ENCODE measurements at places on chromosomes 6 and 20. TPM values are rescaled to one million over a fixed set of nuclear protein-coding genes. Genes with fewer than 3 reads are reported as not detected.
A peak's percentile ranks its signal among the peaks of the same experiment; 100 is the strongest.

- DNase-seq = no peak
Observed at GRCh38 chr6:73409395-73409794, 14.8 kb downstream of the DDX43 start.

GRCh38 chr6:166242888-166243287 is 65.3 kb downstream of the PRR18 start:
- DNase-seq = no peak

SAYSD1 gene
- polyA plus RNA-seq = 18.1 TPM

DNA sequence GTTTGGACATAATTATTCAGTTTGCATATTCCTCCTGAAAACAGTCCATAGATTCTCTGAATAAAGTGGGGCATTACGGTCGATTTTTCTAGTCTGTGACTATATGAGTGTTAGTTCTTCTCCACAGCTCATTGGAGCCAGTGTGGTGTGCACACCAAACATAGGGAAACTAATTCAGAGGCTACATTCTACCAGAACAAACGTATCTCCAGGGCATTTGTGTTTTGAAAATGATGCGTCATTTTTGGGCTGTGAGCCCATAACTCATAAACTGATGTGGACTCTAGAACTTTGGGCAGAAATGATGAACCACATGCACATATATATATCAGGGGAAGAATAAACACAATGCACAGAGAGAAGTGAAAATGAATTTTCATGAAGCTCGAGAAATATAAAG is 41.8 kb downstream of the C6orf58 start:
- DNase-seq = no peak

DNA sequence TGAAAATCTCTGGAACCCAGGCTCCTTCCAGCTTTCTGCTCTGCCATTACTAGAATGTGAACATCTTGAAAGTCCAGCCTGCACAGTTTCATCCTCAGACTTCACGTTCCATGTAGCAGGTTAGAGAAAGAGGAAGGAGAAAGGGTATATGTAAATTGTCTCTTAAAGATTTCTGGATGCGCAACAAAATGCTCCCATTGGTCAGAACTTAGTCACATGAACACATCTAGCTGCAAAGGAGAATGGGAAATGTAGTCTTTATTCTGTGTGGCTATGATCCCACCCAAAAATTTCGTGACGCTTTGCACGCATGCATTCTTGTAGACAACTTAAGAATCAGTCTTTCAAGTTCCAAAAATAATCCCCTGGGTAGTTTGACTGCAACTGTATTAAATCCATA is 46.4 kb upstream of the CHD6 start:
- no peak for DNase-seq

DNA sequence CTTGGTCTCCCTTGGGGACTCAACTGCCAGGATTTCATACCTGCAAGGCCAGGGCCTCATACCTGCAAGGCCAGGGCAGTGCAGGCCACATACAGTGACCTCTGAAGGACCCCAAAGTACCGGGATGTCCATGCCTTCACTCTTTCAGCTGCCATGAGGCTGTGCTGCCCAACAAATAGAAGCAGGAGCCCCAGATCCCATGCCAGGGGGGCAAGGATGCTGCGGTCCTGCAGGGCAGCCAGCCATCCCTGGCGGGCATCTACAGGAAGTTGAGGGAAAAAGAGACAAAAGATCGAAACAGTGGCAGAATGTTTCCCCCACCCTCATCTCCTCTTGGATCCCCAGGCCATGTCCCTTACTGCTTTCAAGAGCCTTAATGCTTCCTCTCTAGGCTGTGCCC is 799 bp downstream of the NRM start:
- DNase-seq = no peak

GRCh38 chr6:99425647-99426450 is 741 bp upstream of the PNISR start:
- no peak for DNase-seq

DNA sequence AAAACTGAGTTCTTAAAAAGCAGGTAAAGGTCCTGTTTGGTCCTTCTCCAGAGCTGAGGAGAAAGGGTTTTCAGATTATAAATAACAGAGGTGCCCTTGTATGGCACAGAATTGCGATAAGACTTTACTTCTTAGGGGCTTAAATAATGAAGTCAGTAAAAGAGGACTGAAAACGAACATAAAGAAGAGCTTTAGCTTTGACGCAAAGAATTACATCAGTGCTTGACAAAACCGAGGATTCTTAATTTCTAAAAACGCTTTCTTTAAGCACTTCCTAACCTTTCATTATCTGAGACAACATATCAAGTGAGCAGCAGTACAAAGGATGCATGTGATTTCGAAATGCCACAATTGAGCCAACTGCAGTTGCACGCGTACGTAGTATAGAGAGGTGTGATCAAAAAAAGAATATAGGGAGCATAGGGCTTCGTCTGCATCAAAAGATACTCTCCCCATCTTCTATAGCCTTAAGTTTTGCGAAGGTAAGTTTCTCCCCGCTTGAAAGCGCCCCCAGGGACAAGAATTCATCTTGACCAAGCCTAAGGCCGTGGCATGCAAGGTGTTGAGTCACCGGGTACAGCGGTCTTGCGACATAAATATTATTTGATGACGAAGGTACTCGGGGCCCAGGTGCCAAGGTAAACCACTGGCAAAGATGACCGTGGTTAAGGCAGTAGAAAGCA is 778 bp upstream of the LOC128125822 start:
- DNase-seq = peak; percentile 60

DNA sequence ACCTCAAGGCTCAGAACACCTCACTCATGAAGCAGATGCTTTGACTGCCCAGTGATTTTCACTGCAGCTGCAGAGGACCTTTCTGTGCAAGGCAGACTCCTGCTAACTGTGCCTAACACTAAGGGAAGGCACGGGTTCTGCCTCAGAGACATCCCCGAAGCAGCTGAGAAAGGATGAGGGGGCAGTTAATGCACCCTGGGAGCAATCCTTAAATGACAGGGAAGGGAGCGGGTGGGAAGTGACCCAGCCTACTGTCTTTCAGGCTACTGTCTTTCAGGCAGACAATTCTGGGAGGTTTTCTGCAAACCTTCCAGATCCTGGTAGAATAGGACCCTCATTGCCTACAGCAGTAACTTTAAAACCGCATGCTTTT is 55.3 kb downstream of the NDUFAF5 start:
- DNase-seq = no peak

DNA sequence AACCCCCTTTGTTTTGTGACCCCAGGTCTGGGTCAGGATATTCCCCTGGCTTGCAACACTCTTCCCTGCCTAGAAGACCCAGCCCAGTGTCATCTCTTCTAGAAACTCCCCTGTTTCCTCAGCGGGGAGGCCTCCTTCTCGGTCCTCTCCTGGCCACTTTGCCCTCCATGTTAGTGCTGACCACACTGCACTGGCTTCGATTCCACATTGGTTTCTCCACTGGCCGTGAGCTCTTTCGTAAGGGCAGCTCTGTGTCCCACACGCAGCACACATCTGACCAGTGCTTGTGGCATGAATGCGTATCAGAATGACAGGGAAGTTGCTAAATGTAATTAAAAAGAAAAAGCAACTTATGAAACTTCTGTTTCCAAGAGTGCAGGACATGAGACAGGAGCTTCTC is 49.4 kb upstream of the FNDC1 start:
- DNase-seq = no peak

TBX18 gene
- not detected for polyA plus RNA-seq

TRERF1 gene
- polyA plus RNA-seq = 7.1 TPM

CST7 gene
- 581 TPM for polyA plus RNA-seq

DNA sequence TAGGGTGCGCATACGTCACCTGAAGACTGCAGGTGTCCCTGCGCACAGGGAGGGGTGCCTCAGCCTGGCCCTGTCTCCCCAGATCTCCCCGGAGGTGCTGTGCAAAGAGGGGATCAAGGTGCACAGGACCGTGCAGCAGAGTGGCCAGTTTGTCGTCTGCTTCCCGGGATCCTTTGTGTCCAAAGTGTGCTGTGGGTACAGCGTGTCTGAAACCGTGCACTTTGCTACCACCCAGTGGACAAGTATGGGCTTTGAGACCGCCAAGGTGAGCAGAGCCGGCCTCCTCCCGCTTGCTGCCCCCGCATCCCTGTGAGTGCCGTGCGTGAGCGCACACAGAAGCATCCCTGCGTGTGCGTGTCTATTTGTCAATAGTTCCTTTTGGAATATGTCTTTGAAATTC is 150.7 kb downstream of the DTNBP1 start:
- DNase-seq = no peak
